COR-L47 (cell line): ENCODE measurements at places on chromosomes 7 and 10.

DNA sequence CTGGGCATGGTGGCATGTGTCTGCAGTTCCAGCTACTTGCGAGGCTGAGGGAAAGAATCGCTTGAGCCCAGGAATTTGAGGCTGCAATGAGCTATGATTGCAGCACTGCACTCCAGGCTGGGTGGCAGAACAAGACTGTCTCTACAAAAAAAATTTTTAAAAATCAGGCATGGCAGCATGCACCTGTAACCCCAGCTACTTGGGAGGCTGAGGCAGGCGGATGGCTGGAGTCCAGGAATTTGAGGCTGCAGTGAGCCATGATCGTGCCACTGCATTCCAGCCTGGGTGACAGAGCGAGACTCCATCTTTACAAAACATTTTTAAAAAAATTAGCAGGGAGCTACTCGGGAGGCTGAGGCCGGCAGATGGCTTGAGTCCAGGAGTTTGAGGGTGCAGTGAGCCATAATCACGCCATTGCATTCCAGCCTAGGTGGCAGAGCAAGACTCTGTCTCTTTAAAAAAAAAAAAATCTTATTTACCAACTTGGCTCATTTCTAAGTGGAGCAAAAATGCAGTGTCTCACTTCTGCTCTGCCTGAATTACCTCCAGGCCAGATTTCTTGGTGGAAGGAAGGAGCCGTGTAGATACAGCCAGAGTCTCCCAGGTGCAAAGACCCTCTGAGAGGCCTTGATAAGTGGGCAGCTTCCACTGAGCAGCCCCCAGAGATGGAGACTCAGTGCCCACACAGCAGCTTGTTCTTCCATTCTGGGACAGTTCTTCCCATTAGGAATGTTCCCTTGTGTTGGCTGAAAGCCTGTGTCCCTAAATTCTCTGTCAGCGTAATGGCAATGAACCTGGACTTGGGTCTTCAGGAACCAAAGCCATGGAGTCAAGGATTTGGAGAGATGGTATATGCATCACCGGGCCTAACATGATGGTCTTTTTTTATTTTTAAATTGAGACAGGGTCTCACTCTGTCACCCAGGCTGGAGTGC, 30.0 kb downstream of the GTF2IRD1 start:
- no peak for DNase-seq

- DNase-seq = no peak
Measured at GRCh38 chr7:15709978-15710377, 23.5 kb upstream of the MEOX2 start.

- DNase-seq = no peak
Measured at GRCh38 chr10:7651853-7652470, 14.8 kb downstream of the ITIH5 start.

DNA sequence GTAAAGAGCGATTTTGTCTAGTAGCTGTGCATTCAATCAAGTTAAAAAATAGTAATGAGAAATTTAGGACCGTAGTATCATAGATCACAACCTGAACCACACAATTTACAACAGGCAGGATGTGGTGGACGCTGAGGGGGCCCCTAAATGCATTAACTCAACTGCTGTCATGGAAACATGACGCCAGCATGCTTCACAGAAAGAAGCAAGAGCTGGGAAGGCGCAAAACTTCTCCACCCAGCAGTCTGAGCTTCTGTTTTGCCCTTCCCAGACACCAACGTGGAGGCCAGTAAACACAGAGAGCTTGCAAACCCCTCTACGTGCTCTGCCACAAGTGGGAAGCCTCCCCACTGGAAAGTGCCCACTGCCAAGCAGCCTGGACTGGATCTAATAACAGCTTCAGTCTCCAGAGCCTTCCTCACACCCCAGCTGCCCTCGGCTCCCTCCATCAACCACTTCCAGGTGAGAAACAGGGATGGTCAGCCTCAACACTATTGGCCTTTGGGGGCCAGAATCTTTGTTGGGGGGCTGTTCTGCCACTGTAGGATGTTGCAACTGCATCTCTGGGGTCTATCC, 151.8 kb downstream of the SFMBT2 start:
- no peak for DNase-seq

DNA sequence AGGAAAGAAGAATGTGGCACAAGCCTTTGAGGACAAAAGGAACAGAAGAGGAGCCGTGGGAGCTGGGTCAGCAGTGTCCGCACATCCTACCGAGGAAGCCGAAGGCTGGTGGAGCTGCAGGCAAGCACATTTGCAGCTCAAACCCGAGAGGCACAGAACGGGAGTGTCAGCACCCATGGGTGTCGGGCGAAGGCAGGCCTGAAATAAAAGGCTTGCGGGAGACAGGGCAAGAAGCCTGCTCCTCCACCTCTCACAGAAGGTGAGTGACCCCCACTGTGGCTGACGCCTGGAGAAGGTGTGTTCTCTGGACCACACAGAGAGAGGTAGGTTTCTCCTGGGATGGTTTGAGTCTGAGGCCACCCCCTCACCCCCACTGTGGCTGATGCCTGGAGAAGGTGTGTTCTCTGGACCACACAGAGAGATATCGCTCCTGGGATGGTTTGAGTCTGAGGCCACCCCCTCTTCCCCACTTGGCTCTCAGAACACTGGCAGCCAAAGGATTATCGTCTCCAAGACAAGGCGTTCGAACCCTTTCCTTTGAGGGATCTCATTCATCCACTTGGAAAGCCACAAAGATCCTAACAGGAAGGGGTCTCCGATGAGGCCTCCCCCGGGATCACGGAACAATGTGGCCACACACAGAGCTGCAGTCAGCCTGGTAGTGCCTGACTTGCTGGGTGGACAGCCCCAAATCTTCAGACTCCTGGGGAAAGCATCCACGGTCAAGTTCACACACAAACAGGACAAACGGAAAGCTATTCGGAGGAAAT, 21.6 kb upstream of the GTPBP4 start:
- no peak for DNase-seq
